Cerebellum (tissue), 4 donors: ENCODE measurements at places on chromosomes 2 and 18. TPM values are rescaled to one million over a fixed set of nuclear protein-coding genes. Genes with fewer than 3 reads are reported as not detected.

PDK1 gene
- total RNA-seq = 13.1 TPM

CD226 gene
- 1.1 TPM for total RNA-seq

ZRANB3 gene
- total RNA-seq = 17.3 TPM

VWA3B gene
- 0.73 TPM for total RNA-seq

MAB21L4 gene
- not detected for total RNA-seq

C2orf80 gene
- total RNA-seq = 12.2 TPM

LAMA1 gene
- 46.9 TPM for total RNA-seq

LAMA3 gene
- total RNA-seq = 4.9 TPM

HAUS1 gene
- total RNA-seq = 23.7 TPM

DPY30 gene
- 36.7 TPM for total RNA-seq

KIF1A gene
- 217 TPM for total RNA-seq

FAM161A gene
- 16.4 TPM for total RNA-seq

ASPRV1 gene
- 5.6 TPM for total RNA-seq

IL1F10 gene
- total RNA-seq = not detected

LYPD6B gene
- 0.91 TPM for total RNA-seq

DYSF gene
- 1.4 TPM for total RNA-seq

FAM228A gene
- 3.5 TPM for total RNA-seq

CYRIA gene
- total RNA-seq = 28.2 TPM

NAT8 gene
- not detected for total RNA-seq

NFE2L2 gene
- total RNA-seq = 21.1 TPM

RGPD4 gene
- total RNA-seq = not detected

SEPTIN2 gene
- total RNA-seq = 335 TPM

NCK2 gene
- 38.6 TPM for total RNA-seq

GKN2 gene
- total RNA-seq = not detected

TSN gene
- 51.4 TPM for total RNA-seq

PIKFYVE gene
- 39.3 TPM for total RNA-seq

VSNL1 gene
- 14.0 TPM for total RNA-seq

ACYP2 gene
- total RNA-seq = 21.6 TPM

NTSR2 gene
- total RNA-seq = 1.7 TPM

LYG2 gene
- not detected for total RNA-seq

CAPN13 gene
- 0.36 TPM for total RNA-seq

FLACC1 gene
- total RNA-seq = 3.7 TPM

NIF3L1 gene
- 34.1 TPM for total RNA-seq
